Smooth muscle cell of trachea (primary cell): ENCODE measurements at places on chromosomes 11 and 22. TPM values are rescaled to one million over a fixed set of nuclear protein-coding genes. Genes with fewer than 3 reads are reported as not detected.

The TRMT2A gene
- 35.2 and 56.6 TPM in 2 replicates for total RNA-seq

The MRE11 gene
- total RNA-seq: 10.3 and 16.0 TPM in 2 replicates

The DEFB131B gene
- total RNA-seq: not detected in 2 replicates

The STK33 gene
- 0.17 and 3.8 TPM in 2 replicates for total RNA-seq

The DDI1 gene
- total RNA-seq: not detected in 2 replicates

The LRRC74B gene
- total RNA-seq: under 0.01 TPM in 1 of 2 replicates, not detected in the other

The HEPN1 gene
- total RNA-seq: not detected in 2 replicates

The OR8G1 gene
- 0.17 TPM in 1 of 2 replicates, not detected in the other for total RNA-seq

The MS4A6E gene
- not detected in 2 replicates for total RNA-seq

The CDHR5 gene
- under 0.01 TPM in 1 of 2 replicates, not detected in the other for total RNA-seq

The CADM1 gene
- 1.6 and 6.5 TPM in 2 replicates for total RNA-seq

The SLC29A2 gene
- total RNA-seq: 0.58 and 0.66 TPM in 2 replicates

The APOL5 gene
- 0.17 TPM in 1 of 2 replicates, not detected in the other for total RNA-seq

The RASGRP2 gene
- total RNA-seq: 0.29 and 0.50 TPM in 2 replicates

The GALNT18 gene
- 3.8 and 4.6 TPM in 2 replicates for total RNA-seq

The PNPLA5 gene
- 0.50 TPM in 1 of 2 replicates, not detected in the other for total RNA-seq

The TNNT3 gene
- total RNA-seq: 0.50 TPM in 1 of 2 replicates, not detected in the other

The OR51B4 gene
- not detected in 2 replicates for total RNA-seq

The SLC17A6 gene
- not detected in 2 replicates for total RNA-seq

The TRPM5 gene
- not detected in 2 replicates for total RNA-seq

The NFAM1 gene
- under 0.01 and 0.29 TPM in 2 replicates for total RNA-seq

The OTOG gene
- not detected in 2 replicates for total RNA-seq

The POU2AF3 gene
- total RNA-seq: not detected in 2 replicates

The EXPH5 gene
- total RNA-seq: 2.3 and 4.7 TPM in 2 replicates

The GRM5 gene
- not detected in 2 replicates for total RNA-seq

The TRIM49D2 gene
- not detected in 2 replicates for total RNA-seq

The C11orf91 gene
- 0.33 TPM in 1 of 2 replicates, not detected in the other for total RNA-seq

The SIPA1 gene
- total RNA-seq: 25.1 and 25.2 TPM in 2 replicates

The RAPSN gene
- total RNA-seq: 0.17 TPM in 1 of 2 replicates, not detected in the other

The SCYL1 gene
- total RNA-seq: 77.2 and 139 TPM in 2 replicates

The PHLDB1 gene
- 77.2 and 103 TPM in 2 replicates for total RNA-seq

The GRAMD1B gene
- total RNA-seq: 3.1 and 4.5 TPM in 2 replicates

The LUZP2 gene
- total RNA-seq: under 0.01 TPM in 1 of 2 replicates, not detected in the other

The BANF1 gene
- 17.5 and 26.5 TPM in 2 replicates for total RNA-seq

The PDE2A gene
- 0.17 and 0.58 TPM in 2 replicates for total RNA-seq

The FOXR1 gene
- total RNA-seq: not detected in 2 replicates

The RAG2 gene
- total RNA-seq: not detected in 2 replicates

The OR2D2 gene
- total RNA-seq: 0.29 and 0.50 TPM in 2 replicates

The OR10D3 gene
- total RNA-seq: not detected in 2 replicates

The TRIM49C gene
- not detected in 2 replicates for total RNA-seq

The ST3GAL4 gene
- 39.7 and 51.8 TPM in 2 replicates for total RNA-seq

The TRIM51 gene
- total RNA-seq: not detected in 2 replicates

The CUL5 gene
- 36.1 and 44.7 TPM in 2 replicates for total RNA-seq

The PDXP gene
- 6.4 and 9.1 TPM in 2 replicates for total RNA-seq

The MPEG1 gene
- total RNA-seq: not detected in 2 replicates

The TUB gene
- total RNA-seq: 4.5 and 22.2 TPM in 2 replicates

The LMO2 gene
- not detected in 2 replicates for total RNA-seq

The TBX1 gene
- total RNA-seq: 0.17 and 0.44 TPM in 2 replicates

The NLRX1 gene
- total RNA-seq: 20.8 and 29.9 TPM in 2 replicates

The SLC22A8 gene
- total RNA-seq: not detected in 2 replicates

The NPAS4 gene
- 0.29 TPM in 1 of 2 replicates, not detected in the other for total RNA-seq

The KCNJ1 gene
- under 0.01 and 0.17 TPM in 2 replicates for total RNA-seq

The GGTLC2 gene
- not detected in 2 replicates for total RNA-seq

The KRTAP5-9 gene
- total RNA-seq: not detected in 2 replicates

The CRYAB gene
- total RNA-seq: 8.7 and 48.3 TPM in 2 replicates

The IGSF9B gene
- total RNA-seq: 0.15 and 0.66 TPM in 2 replicates

The OR8B2 gene
- total RNA-seq: not detected in 2 replicates

The PRG3 gene
- not detected in 2 replicates for total RNA-seq
